Stimulated activated CD8-positive, alpha-beta memory T cell treated with anti-CD3 and anti-CD28 coated beads, Interleukin-4, amount 100 ng/mL, for 4 hours (primary cell): ENCODE measurements at places on chromosomes 4 and X.

DNA sequence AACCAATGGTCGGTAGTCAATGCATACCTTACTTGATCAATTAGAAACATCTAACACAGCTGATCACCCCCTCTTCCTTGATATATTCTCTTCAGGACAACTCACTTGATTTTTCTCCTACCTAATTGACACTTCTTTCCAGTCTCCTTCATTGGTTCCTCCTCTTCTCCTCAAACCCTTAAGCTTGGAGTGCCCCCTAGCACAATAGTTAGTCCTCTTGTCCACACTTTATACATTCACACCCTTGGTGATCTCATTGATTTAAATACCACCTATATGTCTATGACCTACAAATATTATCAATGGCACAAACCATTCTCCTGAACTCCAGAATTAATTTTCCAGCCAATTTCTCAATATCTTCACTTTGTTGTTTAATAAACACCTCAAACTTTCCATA lies 724.0 kb downstream of the ADGRL3 start:
- DNase-seq = no peak

- DNase-seq = no peak
Observed at GRCh38 chr4:176400816-176401461, 81.2 kb downstream of the SPCS3 start.

DNA sequence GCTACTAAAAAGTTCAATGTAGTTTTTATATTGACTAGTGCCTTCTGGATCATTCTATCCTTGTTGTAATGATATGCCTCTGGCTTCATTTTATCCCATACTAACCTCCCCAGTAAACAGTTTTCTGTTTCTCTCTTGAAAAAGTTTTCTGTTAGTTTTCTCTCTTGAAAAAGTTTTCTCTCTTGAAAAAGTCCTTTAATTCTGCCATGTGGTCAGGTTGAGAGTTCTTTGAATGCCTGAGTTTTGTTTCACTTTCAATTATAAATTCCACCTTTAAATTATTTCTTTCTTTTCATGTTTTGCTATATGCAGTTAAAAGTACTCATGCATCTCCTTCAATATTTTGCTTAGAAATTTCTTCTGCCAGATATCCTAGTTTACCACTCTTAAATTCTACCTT lies 1139.6 kb downstream of the STPG2 start:
- no peak for DNase-seq

- no peak for DNase-seq
Observed at GRCh38 chr4:113947484-113947883, 32.0 kb downstream of the ARSJ start.

- no peak for DNase-seq
Observed at GRCh38 chr4:186441502-186441901, 113.9 kb downstream of the MTNR1A start.

DNA sequence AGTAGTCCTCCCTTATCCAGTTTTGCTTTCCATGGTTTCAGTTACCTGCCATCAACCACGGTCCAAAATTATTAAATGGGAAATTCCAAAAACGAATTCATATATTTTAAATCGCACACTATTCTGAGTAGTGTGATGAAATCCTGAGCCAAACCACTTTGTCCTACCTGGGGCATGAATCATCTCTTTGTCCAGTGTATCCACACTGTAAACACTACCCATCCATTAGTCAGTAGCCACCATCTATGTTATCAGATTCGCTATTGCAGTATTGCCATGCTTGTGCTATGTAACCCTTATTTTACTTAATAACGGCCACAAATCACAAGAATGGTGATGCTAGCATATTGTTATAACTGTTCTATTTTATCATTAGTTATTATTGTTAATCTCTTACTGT lies 704.6 kb downstream of the SMARCA1 start:
- DNase-seq = no peak

DNA sequence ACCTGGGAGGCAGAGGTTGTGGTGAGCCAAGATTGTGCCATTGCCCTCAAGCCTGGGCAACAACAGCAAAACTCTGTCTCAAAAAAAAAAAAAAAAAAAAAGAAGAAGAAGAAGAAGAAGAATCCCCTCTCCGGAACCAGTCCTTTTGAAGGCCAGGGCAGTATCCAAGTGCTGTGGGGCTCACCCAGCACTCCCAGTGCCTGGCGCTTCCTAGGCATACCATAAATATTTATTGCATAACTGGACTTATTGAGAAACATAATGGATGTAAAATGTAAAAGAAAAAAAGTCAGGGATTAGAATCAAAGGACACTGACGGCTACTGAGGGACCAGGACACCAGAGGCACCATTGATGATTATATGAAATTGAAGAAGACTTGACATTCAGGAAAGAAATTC lies 162.1 kb upstream of the KIT start:
- DNase-seq = no peak

GRCh38 chr4:53646795-53647194 lies 55.5 kb upstream of the LNX1 start:
- DNase-seq = no peak

- no peak for DNase-seq
Observed at GRCh38 chr4:99724067-99724466, 66.4 kb upstream of the C4orf54 start.

GRCh38 chrX:103845165-103845653 lies 13.2 kb upstream of the RAB9B start:
- DNase-seq = no peak

DNA sequence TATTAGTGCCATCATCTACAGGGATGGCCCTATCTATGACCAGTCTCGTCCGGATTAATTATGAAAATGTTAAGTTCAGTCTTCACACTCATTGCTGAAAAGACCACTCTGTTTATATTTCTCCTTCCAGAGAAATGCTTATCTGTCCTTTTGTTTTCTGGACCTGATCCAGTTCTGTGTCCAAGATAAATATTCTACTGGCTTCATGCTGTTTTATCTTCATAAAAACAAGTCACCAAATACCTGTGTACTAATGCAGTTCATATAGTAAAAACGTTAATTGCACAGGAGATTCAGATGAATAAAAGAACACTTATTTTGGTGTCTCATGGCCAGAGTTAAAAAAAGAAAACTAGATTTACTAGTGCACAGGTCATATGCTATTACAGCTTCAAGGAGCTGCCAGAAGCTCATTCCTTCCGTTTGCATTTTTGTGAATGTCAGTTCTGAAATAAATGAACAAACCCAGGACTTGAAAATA lies 17.3 kb downstream of the FNIP2 start:
- DNase-seq = no peak

DNA sequence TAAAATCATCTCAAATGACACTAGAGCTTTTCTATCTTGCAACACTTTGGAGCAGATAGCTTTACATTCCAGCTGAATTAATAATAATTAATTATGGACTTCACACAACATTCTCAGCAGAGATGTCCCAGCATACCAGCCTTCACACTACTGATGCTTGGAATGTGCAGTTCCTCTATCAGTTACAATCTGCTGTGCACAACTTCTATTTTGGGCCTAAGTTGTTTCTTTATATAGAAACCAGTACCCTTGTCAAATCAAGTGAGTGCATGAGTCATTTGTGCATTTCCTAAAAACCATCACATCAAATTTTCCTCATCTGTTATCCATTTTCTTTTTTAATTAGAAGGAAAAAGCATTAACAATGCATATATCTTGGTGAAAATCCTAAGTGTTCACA lies 8.8 kb upstream of the RASL11B start:
- DNase-seq = no peak

- DNase-seq = no peak
Observed at GRCh38 chr4:1491328-1492141, 85.3 kb upstream of the NKX1-1 start.

GRCh38 chr4:91220315-91220714 lies 1083.5 kb upstream of the GRID2 start:
- no peak for DNase-seq

- DNase-seq = no peak
Observed at GRCh38 chr4:26826721-26827120, 33.9 kb upstream of the STIM2 start.

DNA sequence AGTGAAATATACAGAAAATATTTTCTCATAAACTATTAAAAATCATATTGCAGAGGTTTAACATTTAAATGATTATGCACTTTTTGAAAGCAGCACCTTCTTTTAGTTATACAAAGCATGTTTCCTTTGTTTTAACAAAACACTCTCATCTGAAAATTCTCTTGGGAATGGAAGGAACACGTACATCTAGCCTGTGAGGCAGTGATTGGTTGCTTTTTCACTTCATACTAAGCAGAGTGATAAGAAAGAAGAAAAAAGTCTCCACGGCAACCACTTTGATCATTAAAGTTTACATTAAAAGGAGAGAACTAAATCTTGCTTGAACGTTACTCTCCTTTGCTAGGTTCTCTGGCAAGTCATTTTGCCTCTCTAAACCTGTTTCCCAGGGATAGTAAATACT lies 41.7 kb upstream of the H2AZ1 start:
- no peak for DNase-seq

DNA sequence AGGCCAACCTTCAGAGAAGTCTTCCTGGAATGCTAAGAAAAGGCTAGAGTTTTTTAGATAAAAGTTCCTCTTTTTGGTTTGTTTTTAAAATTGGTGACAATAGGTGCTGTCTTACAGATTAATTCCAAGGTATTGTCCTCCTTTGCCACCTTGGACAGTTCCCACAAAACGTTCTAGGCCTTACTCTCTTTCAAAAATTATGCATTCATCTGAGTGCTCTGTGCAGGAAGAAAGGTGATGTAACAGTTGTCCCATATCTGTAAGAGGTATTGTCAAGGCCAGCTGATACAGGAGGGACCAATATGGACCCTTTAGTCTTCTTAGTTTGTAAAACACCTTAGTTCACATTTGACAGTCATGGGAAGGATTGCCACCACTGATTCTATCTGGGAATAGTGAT lies 15.9 kb upstream of the CXCL5 start:
- DNase-seq = no peak

DNA sequence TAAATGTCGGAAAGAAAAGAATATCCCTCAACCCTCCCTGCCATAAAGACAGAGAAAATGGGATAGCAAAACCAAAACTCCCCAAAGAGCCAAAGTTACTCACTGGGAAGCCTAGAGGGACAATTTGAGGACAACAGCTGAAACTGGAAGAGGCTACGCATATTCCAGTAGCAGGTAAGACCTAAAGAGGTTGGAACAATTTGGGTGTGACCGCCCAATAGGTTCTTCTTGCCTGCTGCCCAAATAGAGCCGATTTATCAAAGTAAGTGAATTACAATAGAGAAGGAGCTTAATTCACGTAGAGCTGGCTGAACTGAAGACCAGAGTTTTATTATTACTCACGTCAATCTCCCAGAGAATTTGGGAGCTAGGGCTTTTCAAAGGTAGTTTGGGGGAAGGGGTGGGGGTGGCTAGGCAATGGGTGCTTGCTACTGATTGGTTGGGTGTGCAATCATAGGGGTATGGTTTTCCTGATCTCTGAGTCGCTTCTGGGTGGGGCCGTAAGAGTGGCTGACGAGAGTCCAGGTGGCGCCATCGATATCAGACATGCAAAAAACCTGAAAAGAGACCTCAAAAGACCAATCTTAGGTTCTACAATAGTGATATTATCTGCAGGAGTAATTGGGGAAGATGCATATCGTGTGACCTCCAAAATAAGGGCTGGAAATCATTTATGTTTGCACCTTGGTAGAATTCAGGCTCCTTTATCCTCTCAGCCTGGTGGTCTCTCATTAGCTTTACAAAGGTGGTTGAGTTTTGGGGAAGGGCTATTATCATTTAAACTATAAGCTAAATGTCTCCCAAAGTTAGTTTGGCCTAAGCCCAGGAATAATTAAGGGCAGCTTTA lies 39.0 kb upstream of the SLC7A3 start:
- no peak for DNase-seq

DNA sequence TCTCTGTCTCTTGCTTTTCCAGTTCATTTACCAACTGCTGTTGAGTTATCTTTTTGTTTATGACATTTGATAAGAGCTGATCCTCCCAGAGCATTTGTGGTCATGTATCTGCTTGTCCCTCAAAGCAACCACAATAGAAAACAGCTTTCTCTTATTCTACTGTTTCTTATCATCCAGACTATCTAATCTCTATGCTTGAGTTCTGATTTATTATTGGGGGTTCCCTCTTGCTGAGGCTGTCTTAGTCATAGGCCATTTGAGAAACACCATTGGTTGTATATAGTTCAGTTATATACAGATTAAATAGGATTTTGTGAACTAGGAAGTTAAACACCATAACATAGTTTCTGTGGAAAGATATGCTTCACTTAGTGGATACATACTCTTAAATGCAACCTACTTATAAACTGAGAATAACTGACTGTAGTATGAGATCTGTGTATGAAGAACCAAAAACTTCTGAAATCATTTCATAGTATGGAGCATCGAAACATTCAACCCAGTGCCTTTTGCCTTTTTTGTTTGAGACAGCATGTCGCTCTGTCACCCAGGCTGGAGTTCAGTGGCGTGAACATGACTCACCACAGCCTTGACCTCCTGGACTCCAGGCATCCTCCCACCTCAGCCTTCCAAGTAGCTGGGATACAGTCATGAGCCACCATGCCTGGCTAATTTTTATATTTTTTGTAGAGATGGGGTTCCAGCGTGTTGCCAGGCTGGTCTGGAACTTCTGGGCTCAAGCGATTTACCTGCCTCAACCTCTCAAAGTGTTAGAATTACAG lies 75.8 kb downstream of the STIM2 start:
- DNase-seq = no peak

- DNase-seq = no peak
Observed at GRCh38 chr4:106898621-106899230, 137.4 kb downstream of the DKK2 start.

GRCh38 chr4:139815778-139816601 lies 150.4 kb downstream of the MGST2 start:
- DNase-seq = no peak
